ENCODE measurements at places on chromosomes 4 and X.

DNA sequence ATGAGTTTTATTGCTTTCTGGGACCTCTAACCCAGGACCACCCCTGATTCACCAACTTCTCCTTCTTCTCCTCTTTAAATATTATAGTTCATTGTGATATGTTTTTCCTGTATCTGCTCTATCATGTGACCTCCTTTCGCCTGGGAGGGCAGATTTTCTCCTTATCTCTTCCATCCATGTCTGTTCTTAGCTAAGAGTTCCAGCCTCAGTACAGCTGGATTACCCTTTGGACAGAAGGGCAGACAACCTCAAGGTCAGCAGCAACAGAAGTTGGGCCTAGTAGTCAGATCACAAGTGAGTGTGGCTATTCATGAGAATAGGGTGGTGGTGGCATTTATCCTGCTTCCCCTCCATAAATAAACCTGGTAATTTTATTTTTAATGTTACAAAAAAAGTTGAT is 5.7 kb upstream of the XK start:
- no peak for DNase-seq

DNA sequence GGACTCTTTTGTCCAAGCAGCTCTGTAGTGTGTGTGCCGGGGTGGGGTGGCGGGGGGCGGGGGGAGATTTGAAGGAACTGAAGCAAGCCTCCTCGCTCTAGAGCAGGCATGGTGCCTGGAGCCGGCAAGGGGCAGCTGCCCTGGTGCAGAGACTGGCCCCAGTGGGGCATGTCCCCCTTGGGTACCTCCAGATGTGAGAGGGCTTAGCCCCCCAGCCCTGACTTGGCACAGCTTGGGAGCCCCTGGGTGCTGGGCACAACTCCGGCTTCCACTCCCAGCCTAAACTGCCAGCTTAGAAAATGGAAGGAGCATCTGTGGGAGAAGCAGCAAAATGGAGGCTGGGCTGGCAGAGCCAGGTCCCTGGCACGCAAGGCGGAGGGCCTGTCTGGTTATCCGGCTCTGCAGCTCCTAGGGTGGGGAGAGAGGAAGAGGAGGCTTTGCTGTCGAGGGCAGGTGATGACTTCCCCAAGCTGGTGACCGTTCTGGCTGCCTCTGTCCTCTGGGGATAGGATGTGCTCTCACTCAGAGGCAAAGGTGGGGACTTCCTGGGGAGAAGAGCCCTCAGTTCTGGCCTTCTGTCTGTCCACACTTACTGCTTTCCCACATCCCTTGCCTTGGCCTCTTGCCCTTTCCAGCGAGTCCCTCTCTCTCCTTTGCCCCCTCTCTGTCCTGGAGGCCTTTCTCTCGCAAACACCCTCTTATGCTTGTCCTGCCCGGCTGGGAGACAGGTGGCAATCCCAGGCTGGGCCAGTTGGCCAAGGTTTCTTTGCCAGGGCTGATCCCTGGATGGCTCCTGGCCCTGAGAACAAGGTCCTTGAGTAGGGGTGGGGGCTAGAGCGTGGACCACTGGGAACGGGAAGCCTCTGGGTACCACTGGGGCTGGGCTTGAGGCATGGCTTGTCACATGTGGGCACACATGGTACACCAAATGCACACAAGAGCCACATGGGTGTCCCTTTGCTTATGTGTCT is 2.0 kb downstream of the DLG3 start:
- no peak for DNase-seq

- no peak for DNase-seq
Observed at GRCh38 chr4:189815404-189816192, 125.1 kb upstream of the FRG1 start.

DNA sequence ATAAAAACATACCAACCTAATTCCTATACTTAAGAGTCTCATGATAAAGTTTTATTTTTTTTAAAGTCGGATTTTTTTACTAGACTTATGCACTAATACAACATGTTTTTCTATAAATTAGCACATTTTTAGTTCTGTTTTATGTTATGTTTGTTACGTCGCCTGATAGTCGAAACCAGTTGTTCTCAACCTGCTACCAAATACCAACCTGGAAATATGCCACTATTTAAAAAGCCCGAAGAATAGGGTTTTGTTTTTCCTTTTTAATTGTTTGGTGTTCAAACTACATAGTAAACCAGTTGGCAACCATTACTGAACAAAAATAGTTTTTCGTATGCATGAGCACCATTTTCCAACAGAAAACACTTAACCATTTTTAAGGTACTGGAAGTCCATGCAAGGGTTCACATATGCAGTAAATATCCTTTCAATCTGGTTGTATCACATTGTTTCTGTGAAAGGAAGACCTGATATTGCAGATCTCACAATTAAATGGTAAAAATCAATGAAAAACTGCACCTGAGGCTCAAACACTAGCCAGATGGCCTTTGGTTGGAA is 1.4 kb downstream of the WDFY3 start:
- no peak for DNase-seq

DNA sequence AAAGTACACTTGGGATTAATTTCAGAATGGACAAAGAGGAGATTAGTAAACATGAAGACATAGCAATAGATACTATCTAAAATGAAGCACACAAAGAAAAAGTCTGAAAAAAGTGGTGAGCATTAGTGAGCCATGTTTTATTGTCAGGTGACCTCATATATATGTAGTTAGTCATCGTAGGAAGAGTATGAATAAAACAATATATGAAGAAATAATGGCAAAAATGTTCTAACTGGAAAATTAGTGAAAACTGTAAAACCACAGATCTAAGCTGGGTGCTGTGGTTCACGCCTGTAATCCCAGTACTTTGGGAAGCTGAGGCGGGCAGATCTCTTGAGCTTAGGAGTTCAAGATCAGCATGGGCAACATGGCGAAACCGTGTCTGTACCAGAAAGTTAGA is 67.9 kb downstream of the RBPJ start:
- DNase-seq = no peak

DNA sequence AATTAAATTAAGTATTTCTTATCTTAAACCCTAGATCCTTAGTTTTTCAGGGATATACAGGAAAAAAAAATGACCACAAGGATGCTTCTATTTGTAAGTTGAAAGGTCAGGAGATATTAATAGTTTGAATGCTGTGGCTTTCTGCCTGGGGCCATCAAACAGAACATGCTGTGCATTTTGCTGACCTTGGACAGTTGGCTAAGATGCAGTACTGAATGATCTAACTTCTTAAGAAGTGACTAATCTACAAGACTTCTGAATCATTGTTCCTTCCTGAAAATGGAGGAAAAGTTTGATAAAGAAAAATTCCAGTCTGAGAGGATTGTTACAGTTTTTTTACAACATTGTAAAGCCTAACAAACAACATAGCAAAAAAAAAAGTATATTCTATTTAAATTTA is 237.8 kb upstream of the JADE1 start:
- no peak for DNase-seq

DNA sequence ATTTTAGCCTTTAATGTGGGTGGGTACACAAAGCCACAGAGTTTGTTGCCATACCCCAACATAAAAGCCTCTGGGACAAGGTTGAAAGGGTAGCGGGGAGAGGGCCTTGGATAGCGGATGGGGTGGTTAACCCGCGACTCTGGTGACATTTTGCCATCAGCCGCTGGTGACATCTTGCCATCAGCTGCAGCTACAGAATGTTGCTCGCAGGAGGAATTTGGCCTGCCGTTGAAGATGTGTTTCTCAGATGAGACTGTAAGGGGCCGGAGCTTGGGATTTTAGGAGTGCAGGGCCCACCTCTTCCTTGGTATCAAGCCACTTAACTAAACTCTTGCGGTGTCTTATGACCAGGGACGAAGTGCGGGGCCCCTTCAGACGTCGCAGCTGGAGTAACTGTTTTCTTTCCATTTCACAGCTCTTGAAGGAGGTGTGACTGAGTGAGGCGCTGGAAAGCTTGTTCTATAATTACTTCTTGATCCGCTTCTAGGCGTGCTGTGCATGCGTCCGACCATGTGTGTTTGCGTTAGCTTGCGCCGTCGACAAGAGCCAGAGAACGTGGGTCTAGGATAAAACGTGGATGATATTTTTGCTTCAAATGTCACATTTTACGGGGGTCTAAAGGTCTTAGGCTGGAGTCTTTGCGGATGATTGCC is 820 bp upstream of the RASL11B start:
- DNase-seq = no peak

DNA sequence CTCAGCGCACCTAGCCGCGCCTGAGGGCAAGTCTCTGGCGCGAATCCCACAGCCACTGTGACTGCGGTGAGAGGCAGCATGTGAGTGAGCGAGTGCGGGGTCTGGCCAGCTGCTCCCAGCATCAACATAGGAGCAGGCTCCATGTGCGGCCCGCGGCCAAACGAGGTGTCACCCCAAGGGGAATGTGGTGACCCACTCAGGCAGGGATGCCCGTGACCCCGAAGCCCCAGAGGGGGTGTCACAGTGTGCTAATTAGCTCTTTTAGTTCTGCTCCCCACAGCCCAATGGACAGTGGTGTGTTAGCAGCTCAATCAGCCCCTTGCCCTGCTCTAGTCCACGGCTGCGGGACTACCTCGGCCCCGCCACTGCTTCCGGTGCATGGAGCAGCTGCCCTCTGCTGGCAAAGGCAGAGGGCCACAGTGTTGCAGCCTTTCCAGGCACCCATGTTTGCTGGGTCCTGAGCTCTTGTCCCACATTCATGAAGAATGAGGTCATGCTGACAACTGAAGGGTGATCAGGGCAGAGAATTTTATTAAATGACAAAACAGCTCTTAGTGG is 61.4 kb downstream of the AGA start:
- no peak for DNase-seq

- DNase-seq = no peak
Observed at GRCh38 chrX:25674776-25675175, 463.4 kb upstream of the MAGEB18 start.

DNA sequence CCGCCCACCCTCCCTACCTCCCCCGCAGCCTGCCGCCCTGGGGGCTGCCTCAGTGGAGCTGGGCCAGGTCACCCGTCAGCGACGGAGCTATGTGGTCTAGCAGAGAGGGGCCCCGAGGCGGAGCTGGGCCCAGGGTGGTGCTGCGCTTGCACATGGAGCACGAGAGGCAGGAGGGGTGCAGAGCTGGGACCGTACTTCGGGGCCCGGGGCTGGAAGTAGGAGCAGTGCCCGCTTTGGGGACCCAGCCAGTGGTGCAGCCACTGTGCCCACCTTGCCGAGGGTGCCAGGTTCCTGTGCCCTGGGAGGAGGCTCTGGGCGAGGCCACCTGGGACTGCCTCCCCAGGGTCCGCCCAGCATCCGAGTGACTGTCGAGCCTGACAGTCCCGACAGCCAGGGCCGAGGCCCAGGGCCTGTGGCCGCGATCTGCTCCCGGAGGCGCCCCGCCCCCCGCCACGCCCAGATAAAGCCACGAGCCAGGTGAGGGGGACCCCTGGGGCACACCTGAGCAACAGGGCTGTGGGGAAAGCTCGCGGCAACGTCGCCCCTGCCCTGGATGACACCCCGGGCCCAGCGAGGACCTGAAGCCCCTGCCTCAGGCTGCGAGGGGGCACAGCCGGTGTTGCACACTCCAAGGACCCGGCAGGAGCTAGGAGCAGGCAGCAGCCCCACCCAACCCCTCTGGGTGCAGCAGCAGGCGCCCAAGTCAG is 117.5 kb downstream of the DNAAF6 start:
- DNase-seq = no peak

GRCh38 chr4:184850431-184851199 is 24.8 kb upstream of the ACSL1 start:
- DNase-seq = no peak

Data from CD4-positive, alpha-beta T cell treated with Interferon alpha-2 for 1 hour (primary cell).